H7 (cell line): ENCODE measurements at places on chromosomes 13 and 19. TPM values are rescaled to one million over a fixed set of nuclear protein-coding genes. Genes with fewer than 3 reads are reported as not detected.

DNA sequence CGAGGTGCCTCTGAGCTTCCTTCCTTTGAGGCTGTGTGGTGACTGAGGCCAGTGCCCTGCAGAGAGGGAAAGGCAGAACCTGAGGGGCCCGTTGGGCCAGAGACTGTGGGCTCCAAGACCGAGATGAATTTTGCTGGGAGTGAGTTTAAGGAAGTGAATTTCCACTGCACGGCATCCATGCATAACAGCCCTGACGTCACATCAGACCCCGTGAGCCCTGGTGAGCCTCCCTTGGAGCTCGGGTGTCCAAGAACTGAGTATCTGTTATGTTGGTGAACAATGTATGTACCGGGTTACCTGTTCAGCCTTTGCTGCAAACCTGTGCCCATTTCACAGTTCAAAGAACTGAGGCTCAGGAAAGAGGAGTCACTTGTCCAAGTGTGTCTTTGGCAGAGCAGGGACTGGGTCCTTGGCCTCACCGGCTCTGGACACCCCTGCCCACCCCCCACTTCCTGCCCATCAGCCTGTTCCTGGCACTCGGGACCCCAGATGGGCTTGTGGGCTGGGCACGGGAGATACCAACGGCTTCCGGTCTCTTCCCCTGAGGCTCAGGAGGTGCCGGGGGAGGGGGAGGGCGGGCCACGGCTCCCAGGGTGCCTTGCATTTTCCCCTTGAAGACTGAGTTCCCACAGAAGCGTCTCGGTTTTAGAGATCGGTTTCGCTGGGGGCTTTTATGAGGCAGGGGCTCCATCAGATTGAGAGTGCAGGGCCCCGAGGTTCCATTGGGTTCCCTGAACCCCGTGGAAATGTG lies 33.7 kb downstream of the NFILZ start:
- DNase-seq = peak; percentile 80

DNA sequence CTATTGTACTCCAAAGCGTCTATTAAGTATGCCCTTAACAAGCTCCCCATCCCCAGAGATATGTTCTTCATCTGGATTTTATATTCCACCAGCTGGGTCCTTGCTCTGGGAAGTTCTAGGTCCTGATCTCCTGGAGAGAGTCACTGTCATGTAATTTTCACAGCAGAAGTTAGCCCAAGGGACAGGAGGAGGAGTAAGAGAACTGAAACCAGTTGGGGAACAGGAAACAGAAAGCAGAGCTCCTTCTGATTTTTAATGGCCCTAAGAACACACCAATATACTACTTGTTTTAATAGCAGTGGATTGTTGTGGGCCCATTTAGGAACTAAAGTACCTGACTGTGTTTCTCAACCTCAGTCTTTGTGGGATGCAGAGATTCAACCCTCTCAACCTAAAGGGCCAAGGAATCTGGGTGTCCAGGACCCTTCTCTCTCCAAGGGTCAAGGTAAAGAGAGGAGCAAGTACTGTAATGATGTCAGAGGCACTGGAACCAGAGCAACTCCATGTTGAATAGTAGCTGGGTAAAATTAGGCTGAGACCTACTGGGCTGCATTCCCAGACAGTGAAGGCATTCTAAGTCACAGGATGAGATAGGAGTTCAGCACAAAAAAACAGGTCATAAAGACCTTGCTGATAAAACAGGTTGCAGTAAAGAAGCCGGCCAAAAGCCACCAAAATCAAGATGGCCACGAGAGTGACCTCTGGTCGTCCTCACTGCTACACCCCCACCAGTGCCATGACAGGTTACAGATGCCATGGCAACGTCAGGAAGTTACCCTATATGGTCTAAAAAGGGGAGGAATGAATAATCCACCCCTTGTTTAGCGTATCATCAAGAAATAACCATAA lies 8.1 kb upstream of the FPR3 start:
- no peak for DNase-seq

DNA sequence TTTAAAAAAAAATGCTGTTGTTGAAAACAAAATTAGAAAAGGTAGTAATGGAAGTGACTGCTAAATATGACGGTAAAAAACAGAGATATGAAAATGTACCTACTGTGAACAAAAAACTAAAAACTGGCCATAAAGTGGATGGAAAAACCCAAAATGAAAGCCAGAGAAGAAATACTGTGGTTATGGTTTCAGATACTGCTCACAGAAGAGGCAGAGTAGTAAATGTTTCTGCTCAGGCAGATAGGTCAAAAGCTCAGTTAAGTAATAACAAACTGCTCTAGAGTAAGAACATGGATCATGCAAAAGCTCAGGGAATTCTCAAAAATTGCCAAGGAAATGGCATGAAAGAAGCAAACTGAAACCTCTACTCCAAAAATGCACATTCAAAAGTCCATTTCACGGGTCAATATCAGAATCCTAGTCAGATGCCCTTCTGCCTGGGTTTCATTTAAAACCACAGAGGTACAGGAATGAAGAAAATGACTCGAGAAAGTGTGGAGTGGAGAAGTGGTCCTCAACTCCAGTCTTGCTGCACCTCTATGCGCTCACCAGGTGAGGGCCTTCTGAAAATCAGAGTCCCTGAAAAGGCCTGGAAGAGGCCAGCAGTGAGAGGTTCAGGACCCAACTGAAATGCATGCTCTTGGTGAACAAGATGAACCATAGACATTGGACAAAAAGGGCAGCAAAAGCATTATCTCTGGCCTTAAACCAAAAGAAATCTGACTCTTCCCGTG lies 315.0 kb upstream of the SPRY2 start:
- DNase-seq = peak; percentile 26

DNA sequence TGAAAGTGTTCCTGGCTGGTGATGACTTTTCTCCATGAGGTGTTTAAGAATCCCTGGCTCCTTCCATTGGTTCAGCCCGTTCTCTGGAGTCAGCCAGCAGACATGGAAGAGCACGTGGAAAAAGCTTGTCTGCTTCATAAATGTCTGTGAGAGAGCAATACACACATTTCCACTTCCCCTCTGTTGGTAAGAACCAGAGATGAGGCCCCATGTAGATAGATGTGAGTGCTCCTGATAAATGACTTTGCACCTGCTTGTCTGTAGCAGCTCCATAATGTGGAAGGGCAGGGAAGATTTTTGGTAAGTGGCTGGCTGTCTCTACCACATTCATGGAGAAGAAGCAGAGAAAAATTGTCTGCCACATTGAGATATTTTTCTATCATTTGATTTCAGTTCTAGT lies 325.8 kb downstream of the LMO7 start:
- DNase-seq = no peak

GRCh38 chr13:50357136-50357535 lies 341.9 kb downstream of the KCNRG start:
- DNase-seq = no peak

GRCh38 chr13:38862443-38862842 lies 128.2 kb downstream of the STOML3 start:
- no peak for DNase-seq

GRCh38 chr13:34422956-34423355 lies 519.1 kb upstream of the NBEA start:
- DNase-seq = no peak

DNA sequence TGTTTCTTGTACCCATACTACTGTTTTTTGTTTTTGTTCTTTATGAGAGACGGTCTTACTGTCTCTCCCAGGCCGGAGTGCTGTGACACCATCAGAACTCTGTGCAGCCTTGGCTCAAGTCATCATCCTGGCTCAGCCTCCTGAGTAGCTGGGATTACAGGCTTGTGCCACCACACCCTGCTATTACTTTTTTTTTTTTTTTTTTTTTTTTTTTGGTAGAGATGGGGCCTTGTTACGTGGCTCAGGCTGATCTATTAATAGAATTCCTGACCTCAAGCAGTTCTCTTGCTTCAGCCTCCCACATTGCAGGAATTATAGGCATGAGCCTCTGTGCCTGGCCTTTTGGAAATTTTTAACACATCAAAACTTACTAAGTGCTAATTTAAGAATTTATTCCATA lies 2.9 kb upstream of the ZNF304 start:
- DNase-seq = no peak

DNA sequence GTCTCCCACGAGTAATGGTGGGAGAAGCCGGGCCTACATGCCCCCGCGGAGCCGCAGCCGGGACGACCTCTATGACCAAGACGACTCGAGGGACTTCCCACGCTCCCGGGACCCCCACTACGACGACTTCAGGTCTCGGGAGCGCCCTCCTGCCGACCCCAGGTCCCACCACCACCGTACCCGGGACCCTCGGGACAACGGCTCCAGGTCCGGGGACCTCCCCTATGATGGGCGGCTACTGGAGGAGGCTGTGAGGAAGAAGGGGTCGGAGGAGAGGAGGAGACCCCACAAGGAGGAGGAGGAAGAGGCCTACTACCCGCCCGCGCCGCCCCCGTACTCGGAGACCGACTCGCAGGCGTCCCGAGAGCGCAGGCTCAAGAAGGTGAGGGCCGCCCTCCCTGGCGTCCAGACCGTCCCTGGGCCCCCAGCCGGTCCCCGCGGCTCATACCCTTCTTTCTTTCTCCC lies 1.4 kb upstream of the USF2 start:
- peak; percentile 81 for DNase-seq

DNA sequence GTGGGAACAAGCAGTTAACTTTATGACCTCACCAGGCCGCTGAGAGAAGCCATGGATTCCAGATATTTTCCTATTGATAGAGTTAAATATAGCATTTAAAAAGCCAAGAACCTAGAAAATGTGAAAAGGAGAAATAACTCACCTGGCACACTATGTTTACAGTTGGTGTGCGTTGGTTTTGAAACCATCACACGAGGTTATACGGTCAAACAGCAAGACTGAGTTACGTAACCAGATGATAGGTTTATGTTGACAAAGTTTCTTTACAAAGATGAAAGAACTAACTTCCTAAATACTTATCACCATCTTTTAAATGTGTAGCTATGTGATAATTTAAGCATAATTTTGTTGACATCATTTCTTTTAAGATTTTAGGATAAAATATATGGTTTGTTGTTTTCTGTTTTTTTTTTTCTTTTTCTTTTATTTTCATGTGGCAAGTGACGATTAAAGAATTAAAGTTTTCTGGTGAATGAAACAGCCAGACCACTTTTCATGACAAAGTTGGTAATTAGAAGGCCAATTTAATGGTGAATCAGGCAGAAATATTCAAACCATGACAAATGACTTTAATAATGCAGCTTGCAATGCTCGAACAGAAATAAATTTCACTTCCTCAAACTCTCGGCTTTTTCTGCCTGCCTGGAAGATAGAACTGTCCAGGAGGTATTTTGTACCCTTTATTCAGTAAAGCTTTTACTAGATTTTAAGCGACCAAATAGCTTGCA lies 339.1 kb upstream of the OBI1 start:
- no peak for DNase-seq

DNA sequence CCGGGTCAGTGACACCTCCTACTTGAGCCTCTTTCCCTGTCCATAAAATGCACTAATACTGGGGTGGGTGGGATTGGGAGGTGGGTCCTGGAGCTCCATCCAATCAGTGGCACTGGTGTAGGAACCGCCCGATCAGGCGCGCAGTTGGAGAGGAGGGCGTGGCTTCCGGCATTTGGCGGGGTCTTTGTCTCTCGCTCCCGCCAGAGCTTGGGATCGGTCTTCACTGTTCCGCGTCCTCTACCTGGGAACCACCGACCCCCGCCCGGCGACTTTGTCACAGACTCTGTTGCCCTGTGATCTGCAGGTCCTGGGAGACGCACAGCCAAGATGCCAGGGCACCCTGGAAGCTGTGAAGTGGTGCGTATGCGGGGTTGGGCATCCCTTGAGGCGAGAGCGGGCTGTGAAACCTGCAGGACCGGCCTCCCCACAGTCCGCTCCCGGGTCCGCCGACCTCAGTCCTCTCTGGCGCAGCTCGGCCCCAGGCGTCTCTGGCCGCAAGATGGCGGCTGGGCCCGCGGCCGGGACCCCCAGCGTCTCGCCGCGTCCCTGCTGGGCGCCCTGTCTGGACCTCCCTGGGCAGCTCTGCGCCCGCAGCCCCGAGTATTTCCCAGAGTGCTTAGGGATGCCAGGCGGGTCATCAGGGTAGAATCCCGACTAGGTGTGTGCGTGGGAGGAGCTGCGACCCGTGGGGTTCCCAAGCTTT lies 41.6 kb upstream of the ZNF730 start:
- DNase-seq = peak; percentile 94

- no peak for DNase-seq
These were observed 18.2 kb upstream of the ZNF543 start for GRCh38 chr19:57302020-57302465.

GRCh38 chr19:5269279-5269678 lies 71.3 kb downstream of the PTPRS start:
- DNase-seq = peak; percentile 56

DNA sequence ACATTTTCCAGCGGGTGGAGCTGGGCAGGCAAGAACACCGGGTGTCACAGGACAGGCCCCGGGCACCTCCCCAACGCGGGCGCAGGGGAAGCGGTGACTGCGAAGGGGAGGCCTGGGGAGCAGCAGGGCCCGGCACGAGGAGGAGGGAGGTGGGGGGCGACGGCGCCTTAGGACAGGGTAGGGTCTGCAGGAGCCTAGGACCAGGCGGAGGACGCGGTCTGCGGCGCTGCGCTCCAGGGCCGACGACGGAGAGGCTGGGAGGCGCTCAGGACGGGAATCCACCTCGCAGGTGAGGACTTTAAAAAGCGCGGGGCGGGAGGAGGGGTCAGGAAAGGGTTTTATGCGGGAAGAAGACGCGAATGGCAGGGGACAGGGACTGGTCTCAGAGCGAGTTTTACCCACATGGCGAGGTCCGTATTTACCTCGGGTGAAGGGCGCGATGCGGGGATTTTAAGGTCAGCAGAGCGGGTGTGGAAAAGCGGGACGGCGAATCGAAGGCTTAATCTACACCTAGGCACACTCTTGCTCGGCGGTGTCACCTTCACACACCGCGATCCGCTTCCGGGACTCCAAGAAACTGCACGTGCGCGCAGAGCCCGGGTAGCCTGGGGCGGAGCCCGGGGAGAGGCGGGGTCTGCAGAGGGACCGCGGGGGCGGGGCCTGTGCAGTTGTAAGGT lies 13.5 kb downstream of the ERVV-2 start:
- peak; percentile 87 for DNase-seq

- no peak for DNase-seq
These were observed 2190.3 kb upstream of the PCDH20 start for GRCh38 chr13:63605962-63606361.

GRCh38 chr19:1248786-1249297 lies 459 bp downstream of the MIDN start:
- peak; percentile 97 for DNase-seq

- DNase-seq = no peak
These were observed 49.9 kb downstream of the RAB20 start for GRCh38 chr13:110511509-110512181.

Gene GFY
- total RNA-seq = not detected in 2 replicates

Gene PTGIR
- 0.14 and 0.18 TPM in 2 replicates for total RNA-seq

Gene VSTM2B
- 0.48 and 0.96 TPM in 2 replicates for total RNA-seq

Gene CGB3
- not detected in 2 replicates for total RNA-seq

Gene SPC24
- total RNA-seq = 66.8 and 67.0 TPM in 2 replicates

Gene C1QTNF9B
- not detected in 2 replicates for total RNA-seq

Gene JAK3
- total RNA-seq = 2.5 and 2.7 TPM in 2 replicates
